NCI-H1417 treated with DMSO at 0.1 percent for 48 hours (cell line): ENCODE measurements at places on chromosomes 3 and 15.

DNA sequence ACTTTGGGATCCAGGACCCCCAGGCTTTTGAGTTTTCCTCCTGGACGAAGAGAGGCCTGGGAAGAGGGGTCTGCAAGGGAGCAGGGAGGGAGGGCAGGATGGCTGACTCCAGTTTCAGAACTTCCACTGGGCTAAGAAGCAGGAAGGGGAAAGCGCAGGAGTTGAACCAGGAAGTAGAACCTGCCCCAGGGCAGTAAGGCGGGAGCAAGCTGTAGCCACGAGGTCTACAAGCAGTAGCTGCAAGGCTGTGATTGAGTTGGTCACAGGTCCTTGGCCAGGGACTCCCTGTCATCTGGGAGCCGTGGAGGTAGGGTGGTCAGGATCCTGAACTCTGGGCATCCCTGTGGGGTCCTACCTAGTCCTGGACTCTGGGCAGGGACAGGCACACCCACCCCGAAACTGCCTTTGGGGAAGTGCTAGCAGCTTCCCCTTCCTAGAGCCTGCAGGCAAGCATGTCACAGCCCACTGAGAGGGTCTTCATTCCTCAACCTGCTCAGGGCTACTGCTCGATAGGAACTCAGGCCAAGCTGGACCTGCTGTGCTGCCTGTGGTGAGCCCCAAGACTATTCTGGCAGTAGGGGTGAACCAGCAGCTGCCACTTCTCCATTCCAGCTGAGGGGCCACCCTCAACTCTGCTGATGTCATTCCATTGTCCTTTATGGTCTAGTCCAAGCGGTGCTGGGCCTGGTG lies 5.8 kb upstream of the GNAI2 start:
- no peak for DNase-seq

- DNase-seq: no peak
These were observed 79.5 kb downstream of the DNASE1L3 start for GRCh38 chr3:58131101-58131825.

DNA sequence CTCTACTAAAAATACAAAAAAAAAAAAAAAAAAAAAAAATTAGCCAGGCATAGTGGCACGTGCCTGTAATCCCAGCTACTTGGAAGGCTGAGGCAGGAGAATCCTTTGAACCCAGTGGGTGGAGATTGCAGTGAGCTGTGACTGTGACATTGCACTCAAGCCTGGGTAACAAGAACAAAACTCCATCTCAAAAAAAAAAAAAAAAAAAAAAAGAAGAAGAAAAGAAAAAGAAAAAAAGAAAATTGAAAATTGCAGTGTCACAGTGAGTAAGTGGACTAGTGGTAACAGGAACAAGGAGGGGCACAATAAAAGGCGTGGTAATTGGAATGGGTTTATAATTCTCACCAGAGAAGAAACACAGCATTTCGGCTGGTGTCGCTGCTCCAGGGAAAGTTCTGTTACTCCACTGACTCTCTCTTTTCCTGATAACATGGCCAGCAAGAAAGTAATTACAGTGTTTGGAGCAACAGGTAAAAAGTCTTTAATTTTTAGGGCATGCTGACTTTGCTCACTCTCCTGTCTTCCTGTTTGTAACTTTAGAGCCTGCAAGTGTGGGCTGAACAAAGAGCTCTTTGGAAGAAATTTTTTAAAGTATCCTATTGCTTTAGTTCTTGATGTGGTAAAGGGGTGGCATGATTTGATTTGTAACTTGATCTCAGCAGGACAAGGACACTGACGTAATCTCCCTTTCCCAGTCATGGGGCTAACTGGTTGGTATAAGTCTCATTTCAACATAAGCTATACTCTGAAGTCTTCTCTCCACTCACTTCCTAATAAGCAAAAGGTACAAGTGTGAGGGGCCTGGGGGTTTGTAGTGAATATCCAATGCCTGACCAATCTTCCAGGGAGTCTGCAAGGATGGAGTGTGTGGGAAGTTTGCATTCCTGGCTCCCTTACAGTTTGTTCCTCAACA lies 22.1 kb upstream of the TRA2B start:
- DNase-seq: no peak

DNA sequence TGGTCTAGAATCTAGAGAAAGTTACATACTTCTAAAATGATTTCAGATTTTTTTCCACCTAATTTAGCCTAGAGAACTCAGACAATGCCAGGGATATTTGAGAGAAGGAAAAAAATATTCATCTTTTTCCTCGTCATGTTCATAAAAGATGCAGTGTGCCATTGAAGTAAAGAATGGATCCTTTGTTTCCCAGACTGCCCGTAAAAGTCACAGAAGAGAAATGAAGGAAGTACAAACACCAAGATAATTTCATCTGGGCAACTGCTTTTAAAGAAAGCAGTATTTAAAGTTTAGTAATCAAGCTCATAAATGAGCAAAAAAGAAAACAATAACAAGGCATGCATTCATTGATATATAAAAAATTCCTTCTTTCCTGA lies 47.2 kb downstream of the TTC23 start:
- no peak for DNase-seq

GRCh38 chr15:90991587-90992285 lies 2.6 kb downstream of the PRC1 start:
- no peak for DNase-seq

DNA sequence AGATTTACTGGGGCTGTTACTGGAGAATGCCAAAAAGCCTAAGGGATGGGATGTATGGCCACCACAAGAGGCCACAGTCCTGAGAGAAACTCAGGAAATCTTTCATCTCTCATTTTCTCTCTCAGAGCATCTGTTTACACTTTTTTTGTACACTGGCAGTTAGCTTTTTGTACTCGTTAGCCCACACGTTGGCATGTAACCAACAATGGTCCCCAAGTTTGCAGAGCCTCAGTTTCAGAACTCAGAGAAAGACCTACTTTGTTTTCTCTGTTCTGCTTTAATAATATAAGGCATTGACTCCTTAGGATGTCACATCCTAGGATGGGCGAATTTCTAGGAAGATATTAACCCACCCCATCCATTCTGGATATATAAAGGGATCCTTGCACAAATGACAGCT lies 183.5 kb downstream of the SUCNR1 start:
- no peak for DNase-seq

- DNase-seq: no peak
These were observed 23.8 kb downstream of the HOMER2 start for GRCh38 chr15:82928711-82929110.

- DNase-seq: no peak
These were observed 15.0 kb downstream of the CACNA2D3 start for GRCh38 chr3:54137311-54137710.

DNA sequence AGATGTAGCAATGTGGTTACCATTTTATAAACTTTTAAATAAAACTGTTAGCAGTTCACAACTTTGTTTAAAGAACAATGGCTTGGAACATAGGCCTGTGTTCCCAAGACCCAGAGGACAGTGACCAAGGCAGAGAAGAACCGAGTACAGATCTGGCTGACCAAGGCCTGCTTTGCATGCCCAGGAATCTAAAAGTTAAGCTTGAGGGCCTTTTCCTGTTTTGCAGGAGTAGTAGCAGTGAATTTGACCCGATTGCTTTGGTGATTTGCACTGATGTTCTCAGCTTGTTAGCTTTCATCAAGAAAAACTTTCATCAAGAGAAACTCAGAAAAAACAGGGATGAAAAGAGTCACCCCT lies 9.9 kb downstream of the FILIP1L start:
- DNase-seq: no peak
